Astrocyte of the hippocampus (primary cell): ENCODE measurements at places on chromosomes 5 and 9.

- DNase-seq, result no peak
These were observed 25.0 kb upstream of the PALM2AKAP2 start for GRCh38 chr9:109755040-109755439.

- DNase-seq, result peak; percentile 93
These were observed at the start of gene PDE4D for GRCh38 chr5:59893429-59894227. Gene PDE4D (minus strand): TSS chr5:59893726.

GRCh38 chr9:116039312-116039711, 114.3 kb upstream of the PAPPA start:
- no peak for DNase-seq

DNA sequence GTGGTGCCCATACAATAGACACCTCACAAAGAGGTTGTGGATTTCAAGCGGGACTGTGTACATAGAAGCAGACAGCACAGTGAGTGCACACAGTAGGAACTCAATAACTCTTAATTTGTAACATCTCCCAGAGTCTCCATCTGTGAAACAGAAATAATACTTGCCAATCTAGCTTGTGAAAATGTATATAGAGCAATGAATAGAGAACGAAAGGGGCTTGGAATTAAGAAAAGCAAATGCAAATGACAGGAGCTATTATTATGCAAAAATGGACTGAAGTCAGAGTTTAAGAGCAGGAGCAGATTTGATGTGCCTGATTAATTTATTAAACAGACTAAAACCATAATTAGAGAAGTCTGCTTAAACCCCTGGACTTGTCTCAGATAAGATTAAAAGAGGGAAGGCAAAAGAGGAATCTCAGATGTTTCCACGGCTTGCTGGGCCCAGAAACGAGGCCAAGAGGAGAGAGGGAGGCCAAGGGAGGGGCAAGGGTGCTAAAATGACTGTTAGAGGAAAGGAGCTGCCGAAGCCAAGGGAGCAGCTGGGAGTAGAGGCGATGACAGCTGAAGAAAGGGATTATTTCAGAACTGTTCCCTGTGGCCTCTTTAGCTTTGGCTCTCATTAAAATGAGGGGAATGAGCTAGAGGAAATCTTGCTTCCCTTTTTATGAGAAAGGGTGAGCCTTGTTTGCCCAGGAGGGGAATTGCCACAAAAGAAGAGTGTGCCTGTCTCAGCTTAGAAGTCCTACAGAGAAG, 72.1 kb downstream of the FEM1C start:
- no peak for DNase-seq

DNA sequence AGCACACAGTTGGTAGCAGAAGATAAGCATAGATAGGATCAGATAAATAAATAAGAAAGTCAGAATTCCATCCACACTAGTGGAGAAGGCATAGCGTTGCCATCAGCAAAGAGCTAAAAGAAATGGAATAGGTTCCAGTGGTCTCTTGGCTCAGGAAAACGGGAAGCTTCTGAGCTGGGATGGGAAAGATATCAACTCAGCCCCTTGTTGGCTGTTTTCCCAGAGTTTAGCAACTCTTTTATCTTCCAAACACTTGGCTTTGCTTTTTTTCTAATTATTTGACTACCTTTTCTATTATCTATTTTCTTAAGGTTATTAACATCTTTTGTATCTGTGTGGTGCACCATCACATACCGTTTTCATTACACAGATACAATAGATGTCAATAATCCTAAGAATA, 445.7 kb upstream of the TRPC7 start:
- DNase-seq, result no peak
